Ascending aorta (tissue), 2 donors: ENCODE measurements at places on chromosomes 7 and 10. TPM values are rescaled to one million over a fixed set of nuclear protein-coding genes. Genes with fewer than 3 reads are reported as not detected.

The ADAP1 gene
- total RNA-seq, result 44.5 TPM

The FBXL13 gene
- 0.75 TPM for total RNA-seq

The CH25H gene
- 1.7 TPM for total RNA-seq

The PCGF6 gene
- total RNA-seq, result 9.7 TPM

The CAV1 gene
- total RNA-seq, result 156 TPM

The SAMD9 gene
- total RNA-seq, result 5.6 TPM

The CCDC3 gene
- total RNA-seq, result 86.0 TPM

The PRKAR1B gene
- 13.0 TPM for total RNA-seq

The SRGN gene
- total RNA-seq, result 155 TPM

The SPDYE8 gene
- total RNA-seq, result not detected

- DNase-seq, result no peak
Measured at GRCh38 chr7:39909526-39909925, 40.5 kb upstream of the CDK13 start.

GRCh38 chr7:98399890-98400541 lies 874 bp downstream of the BAIAP2L1 start:
- DNase-seq, result no peak

DNA sequence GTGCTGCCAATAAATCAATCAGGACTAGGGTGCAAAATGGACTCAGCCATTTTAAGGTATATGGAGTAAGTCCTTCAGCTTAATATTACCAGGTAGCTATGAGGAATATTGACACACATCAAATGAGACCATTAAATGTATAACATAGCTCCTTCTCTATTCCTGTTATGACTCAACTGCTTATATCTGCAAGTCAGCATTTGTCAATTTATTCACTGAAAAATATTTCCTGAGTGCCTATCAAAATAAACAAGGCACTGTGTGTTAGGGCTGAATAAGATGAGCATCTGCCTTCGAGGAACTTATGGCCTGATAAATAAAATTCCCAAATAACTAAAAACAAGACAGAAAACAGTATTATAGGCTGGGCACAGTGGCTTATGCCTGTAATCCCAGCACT lies 113.8 kb downstream of the CDK6 start:
- no peak for DNase-seq

- no peak for DNase-seq
Measured at GRCh38 chr7:51180092-51180491, 136.5 kb downstream of the COBL start.

DNA sequence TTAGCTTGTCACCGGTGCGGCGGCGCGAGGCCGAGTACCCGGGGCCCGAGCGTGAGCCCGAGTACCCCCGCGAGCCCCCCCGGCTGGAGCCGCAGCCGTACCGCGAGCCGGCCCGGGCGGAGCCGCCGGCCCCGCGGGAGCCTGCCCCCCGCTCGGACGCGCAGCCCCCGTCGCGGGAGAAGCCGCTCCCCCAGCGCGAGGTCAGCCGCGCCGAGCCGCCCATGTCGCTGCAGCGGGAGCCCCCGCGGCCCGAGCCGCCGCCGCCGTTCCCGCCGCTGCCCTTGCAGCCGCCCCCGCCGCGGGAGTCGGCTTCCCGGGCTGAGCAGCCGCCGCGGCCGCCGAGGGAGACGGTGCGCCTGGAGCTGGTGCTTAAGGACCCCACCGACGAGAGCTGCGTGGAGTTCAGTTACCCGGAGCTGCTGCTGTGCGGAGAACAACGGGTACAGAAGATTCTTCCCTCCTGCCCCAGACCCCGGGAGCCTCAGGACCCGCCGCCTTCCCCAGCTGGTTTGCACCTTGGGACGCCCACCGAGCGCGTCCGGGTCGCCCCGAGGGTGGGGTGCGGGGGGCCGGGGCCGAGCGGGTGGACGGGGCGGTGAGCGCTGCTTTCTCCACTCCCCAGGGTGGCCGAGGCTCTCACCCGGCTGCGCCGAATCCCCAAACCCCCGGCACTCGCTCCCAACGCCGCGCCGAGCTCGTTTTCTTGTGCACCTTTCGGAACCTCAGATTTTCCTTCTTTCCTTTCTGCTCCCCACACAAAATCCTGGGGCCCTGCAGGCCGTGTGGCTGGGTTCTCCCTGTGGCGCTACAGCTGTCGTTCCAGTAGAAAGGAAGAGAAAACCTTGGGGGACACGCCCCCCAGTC lies 708 bp downstream of the UBN2 start:
- DNase-seq, result no peak

DNA sequence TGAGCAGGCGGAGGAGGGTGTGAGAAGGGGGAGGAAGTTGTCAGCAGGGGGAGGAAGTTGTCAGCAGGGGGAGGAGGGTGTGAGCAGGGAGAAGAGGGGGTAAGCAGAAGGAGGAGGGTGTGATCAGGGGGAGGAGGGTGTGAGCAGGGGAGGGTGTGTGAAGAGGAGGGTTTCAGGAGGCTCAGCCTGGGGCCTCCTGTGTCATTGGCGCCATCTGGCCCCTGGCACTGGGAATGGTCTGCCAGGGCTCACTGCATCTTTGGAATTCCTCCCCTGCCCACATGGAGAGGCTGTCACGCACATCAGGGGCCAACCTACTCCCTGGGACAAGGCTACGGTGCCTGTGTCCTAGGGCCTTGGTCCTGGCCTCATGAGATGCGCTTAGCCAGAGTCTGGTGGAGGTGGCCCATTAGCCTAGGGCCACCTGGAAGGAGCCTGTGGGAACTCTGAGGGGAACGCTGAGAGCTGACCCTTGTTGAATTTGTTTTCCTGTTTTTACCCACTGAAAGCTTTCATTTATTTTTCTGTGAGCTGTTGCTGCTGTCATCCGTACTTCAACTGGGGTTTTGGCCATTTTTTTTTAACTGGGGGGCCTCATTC lies 18.0 kb downstream of the CAMK2B start:
- peak; percentile 39 for DNase-seq

- DNase-seq, result no peak
Measured at GRCh38 chr7:67777119-67777518, 780.5 kb downstream of the TYW1 start.

DNA sequence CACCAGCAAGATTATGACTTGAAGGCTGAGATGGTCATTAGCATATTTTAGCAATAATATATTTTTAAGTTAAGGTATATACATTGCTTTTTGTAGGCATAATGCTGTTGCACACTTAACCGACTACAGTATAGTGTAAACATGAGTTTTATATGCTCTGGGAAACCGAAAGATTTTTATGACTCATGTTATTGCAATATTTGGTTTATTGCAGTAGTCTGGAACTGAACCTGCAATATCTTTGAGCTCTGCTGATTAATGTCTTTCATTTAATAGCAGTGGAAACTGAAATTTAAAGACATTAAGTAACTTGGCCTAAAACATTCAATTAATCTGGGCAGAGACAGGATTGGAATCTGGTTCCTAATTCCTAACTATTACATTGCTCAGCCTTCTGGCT lies 266.7 kb upstream of the PLXDC2 start:
- no peak for DNase-seq

DNA sequence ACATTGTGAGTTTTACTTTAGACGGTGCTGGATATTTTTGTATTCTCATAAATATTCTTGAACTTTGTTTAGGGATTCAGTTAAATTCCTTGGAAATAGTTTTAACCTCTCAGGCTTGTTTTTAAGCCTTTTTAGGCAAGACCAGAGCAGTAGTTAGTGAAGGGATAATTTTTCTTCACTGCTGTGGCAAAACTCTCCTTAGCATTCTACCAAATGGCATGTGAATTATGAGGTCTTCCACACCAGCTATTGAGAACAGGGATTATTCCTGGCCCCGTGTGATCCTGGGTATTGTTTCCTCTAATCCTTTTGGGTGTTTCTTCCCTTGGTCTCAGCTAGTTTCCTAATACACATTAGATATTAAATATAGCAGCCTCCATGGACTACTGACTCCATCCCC lies 46.2 kb downstream of the CCDC71L start:
- DNase-seq, result no peak

- no peak for DNase-seq
Measured at GRCh38 chr10:80585812-80586211, 48.1 kb downstream of the SH2D4B start.

DNA sequence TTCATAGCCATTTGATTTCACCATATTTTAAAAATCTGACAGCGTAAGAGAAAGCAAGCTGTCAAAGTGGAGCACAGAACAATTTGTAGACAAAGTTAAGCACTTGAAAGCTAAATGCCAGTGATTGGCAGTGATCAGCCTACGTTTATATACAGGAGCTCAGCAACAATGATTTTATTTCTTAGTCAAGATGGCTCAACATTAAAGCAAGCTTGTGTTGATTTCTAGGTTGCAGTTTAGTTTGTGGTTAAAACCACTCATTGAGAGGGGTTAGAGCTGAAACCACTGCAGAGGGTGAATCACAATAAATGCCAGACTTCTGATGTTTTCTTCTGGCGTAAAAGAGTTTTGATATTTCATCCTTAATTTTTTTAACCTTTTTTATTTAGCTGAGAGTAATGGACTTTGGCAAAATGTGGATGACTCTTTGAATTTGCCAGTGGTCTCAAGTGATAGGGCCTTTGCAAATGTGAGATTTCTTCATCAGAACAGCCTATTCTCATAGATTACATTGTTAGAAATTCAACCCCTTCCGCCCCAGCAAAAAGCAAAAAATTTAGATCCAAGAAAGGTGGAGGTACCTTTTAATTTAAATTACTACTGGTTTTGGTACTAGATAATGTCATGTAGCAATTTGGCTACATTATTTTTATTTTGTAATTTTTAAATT lies 73.8 kb downstream of the SHOC2 start:
- DNase-seq, result no peak

DNA sequence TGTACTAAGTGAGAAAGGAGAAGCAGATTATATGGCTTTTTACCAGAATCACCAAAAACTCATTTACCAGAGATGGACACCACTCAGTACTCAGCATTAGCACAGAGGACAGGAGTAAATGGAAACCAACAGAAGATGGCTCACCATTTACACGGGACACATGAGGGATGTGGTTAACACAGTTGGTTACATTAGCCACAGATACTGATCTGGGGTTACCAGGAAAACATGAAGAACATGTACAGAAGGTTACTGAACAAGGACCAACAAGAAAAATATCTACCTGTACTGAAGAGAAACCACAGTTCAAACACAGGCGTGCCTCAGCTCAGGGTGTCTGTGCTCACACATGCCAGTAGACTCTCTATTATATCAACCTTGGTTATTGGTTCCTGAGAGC lies 1285.8 kb upstream of the SORCS1 start:
- no peak for DNase-seq

DNA sequence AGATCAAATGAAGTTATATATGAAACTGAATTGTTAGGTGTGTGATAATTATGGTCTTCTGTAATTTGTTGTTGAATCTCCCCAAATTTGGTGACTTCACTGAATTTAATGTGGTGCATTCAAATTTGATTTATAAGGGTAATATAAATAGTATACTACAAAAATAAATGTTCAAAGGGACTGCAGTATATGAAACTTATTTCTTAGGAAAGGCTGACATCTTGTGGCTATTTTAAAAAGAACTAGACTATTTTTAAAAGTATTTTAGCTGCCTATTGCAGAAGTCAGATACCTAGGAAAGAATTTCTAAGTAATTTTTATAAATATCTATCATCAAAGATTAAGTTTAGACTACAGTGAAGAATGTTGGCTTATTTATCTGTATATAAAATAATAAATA lies 36.6 kb downstream of the ATRNL1 start:
- DNase-seq, result no peak

- DNase-seq, result no peak
Measured at GRCh38 chr7:34728156-34728555, 70.1 kb downstream of the NPSR1 start.

DNA sequence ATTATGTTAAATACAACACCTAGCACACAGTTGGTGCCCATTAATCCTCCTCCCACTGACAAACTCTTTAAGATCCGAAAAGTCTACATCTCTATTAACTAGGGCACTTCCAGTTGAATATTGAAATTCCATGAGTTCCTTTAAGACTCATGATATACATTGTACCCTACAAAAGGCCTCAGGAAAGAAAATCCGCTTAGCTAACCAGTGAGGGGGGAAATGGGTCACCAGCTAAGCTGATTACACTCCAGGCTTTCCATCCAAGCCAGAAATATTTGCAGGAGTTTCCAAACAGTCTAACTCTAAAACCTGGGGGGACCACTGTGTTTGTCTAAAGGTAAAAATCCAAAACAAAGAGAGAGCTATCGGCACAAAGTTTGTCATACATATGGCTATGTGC lies 1.3 kb upstream of the LRIT2 start:
- no peak for DNase-seq

- DNase-seq, result no peak
Measured at GRCh38 chr10:47048526-47048905, 137.3 kb downstream of the PTPN20 start.

GRCh38 chr7:29154076-29154475 lies 7.7 kb upstream of the CPVL start:
- DNase-seq, result no peak

DNA sequence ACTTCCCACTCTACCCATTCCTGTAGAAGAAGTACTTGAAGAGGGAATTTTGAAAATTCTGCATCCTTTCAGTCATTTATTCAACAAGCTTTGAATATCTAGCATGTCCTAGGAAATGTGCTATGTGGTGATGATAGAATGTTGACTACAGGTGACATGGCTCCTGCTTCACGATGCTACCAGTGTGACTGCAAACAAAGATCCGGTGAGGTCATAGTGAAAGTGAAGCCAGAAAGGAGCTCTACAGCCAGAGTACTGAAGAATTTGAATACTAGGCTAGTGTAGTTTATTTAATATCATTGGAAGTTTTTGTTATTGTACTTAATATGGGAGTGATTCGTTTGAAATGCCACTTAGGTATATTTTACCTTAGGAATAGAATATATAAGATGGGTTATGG lies 348.1 kb downstream of the TFEC start:
- no peak for DNase-seq

DNA sequence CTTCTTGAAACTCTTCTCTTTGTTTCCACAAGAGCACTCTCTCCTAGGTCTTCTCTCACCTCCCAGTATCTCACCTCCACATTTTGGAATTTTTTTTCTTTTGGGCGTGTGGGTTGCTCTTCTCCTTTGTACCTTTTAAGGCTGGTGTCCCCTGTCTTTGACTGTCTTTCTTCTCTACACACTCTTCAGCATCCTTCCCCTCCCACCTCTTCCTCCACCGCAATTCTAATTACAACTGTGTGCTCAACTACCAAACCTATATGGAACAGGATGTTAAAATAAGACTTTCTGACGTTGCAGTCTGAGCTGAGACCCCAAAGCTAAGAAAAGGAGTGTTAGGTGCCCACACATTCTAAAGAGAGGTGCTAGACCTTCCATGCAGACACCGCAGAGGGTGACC lies 14.0 kb upstream of the ADRB1 start:
- DNase-seq, result no peak

DNA sequence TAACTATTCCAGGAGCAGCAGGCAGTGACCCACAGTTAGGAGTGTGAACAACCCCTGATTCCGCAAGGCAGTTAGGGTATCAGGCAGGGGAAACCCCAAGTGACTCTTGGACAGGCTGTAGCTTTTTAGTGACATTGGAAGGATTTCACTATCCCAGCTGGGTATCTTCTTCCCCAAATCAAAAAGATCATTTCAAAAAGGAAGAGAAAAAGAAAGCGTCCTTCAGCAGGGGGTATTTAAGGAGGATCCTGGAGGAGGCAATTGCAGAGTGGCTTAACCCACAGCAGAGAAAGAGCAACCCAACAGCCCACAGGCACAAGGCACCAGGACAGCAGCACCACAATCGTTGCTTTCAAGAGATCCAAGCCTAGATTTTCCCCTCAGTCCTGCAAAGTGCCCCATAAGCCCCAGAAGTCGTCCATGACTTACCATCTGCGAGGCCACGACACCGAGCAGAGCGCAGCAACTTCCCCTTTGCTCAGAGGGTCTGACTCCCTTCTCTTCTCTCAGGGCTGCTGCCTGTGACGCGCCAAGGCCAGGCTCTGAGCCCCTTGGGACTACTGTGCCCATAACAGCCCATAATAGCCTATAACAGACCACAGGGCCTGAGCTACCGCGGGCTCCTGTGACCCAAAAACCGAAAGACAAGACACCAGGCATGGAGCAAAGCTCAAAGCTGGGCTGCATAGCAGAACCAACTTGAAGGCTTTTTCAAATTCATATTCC lies 19.8 kb downstream of the PIK3AP1 start:
- no peak for DNase-seq
